Left ventricle myocardium inferior (tissue), 1 donor: ENCODE measurements at places on chromosomes 5 and 9. TPM values are rescaled to one million over a fixed set of nuclear protein-coding genes. Genes with fewer than 3 reads are reported as not detected.

DNA sequence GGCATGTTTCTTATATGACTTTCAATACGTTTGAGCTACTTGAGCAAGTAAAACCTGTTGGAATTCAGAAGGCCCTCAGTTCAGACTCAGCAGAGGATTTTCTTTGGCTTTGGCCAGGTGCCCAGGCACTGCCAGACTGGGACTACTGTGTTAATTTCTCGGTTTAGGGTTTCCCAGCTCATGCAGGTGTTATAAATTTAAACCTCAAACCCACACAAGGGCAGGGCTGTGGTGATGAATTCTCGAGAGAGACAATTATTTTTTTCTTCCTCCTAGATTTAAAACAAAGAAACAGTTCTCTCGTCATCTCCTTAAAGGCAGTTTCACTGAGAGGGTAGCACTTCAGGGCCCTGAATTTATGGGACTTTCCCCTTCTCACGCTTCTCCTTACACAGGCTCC is 406.0 kb upstream of the PIK3R1 start:
- H3K27me3 ChIP-seq = no peaks in the 10 kb centered on the region
- H3K4me1 ChIP-seq = peaks cover 50% of the 10 kb centered on the region
- DNase-seq = no peak
- no peaks in the 10 kb centered on the region for H3K36me3 ChIP-seq

GRCh38 chr9:99023231-99023630 is 79.5 kb downstream of the COL15A1 start:
- no peak overlapping the region for H3K4me3 ChIP-seq
- no peaks in the 10 kb centered on the region for H3K27me3 ChIP-seq
- peak overlapping the region; percentile 66 for H3K27ac ChIP-seq
- no peak for DNase-seq

DNA sequence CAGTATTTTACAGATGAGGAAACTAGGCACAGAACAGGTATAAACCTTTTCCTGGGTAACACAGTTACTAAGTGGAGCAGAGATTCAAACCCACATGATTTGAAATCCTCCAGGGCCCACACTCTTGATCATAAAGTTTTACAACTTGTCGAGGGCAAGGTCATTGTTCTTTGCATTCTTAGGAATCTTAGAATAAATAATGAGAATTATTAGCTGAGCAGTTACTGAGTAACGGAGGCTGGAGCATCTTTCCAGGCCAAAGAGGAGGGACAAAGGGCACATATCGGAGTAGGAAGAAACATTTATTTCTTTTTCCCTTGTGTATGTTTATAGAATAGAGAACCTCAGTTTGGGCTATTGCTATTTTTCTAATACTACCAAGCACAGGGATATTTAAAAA is 27.1 kb upstream of the F2R start:
- H3K27me3 ChIP-seq = no peaks in the 10 kb centered on the region
- no peak overlapping the region for H3K27ac ChIP-seq

- no peaks in the 10 kb centered on the region for H3K36me3 ChIP-seq
- H3K27ac ChIP-seq = no peak overlapping the region
- H3K4me1 ChIP-seq = peaks cover 39% of the 10 kb centered on the region
- H3K4me3 ChIP-seq = peak overlapping the region; percentile 74
Observed at GRCh38 chr5:177404641-177405179, 4.2 kb upstream of the PFN3 start.

GRCh38 chr5:75460942-75461610 is 50.4 kb downstream of the CERT1 start:
- H3K4me3 ChIP-seq = no peak overlapping the region
- peaks cover 24% of the 10 kb centered on the region for H3K4me1 ChIP-seq

- H3K27ac ChIP-seq = no peak overlapping the region
- H3K36me3 ChIP-seq = no peaks in the 10 kb centered on the region
- DNase-seq = no peak
- H3K27me3 ChIP-seq = peaks cover 15% of the 10 kb centered on the region
- H3K4me1 ChIP-seq = peaks cover 8% of the 10 kb centered on the region
Observed at GRCh38 chr9:79759460-79759859, 187.7 kb downstream of the TLE4 start.

DNA sequence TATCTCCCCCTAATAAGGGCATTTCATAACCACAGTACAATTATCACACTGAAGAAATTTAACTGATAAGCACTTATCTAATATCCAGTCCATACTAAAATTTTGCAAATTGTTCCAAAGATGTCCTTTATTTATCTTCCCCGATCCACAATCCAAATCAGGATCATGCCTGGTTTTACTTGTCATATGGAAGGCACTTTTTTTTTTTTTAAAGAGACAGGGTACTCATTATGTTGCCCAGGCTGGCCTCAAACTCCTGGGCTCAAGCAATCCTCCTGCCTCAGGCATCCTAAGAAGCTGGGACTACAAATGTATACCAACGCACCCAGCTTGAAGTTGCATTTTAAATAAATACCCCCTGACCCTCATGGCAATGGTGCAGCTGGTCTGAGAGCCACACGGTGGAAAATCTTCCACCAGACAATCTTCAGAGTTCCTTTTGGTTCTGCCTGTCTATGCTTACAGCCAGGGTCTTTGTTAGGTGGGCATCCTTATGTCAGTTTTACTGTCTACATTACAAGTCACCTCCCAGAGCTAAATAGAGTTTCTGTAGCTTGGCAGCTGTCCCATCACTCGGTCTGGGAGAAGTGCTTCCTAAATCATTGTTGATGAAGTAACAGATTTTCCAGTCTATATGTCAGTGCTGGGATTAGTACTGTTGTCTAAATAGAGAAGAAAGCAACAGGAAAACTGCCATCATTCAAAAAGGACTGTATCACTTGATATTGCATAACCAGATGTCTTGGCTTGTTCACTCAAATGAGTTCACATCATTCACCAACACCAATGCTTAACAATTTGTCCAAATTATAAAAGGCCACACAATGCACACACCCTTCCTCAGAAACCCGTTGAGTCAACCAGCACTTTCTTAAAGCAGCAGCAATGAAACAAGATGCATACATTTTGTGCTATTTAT is 26.4 kb downstream of the PTPN3 start:
- no peaks in the 10 kb centered on the region for H3K27me3 ChIP-seq
- DNase-seq = no peak
- peak overlapping the region; percentile 85 for H3K27ac ChIP-seq

GRCh38 chr9:33619666-33620404 is 95.8 kb downstream of the ANKRD18B start:
- H3K4me1 ChIP-seq = no peaks in the 10 kb centered on the region
- H3K27ac ChIP-seq = no peak overlapping the region
- DNase-seq = no peak
- no peaks in the 10 kb centered on the region for H3K36me3 ChIP-seq
- H3K4me3 ChIP-seq = no peak overlapping the region

DNA sequence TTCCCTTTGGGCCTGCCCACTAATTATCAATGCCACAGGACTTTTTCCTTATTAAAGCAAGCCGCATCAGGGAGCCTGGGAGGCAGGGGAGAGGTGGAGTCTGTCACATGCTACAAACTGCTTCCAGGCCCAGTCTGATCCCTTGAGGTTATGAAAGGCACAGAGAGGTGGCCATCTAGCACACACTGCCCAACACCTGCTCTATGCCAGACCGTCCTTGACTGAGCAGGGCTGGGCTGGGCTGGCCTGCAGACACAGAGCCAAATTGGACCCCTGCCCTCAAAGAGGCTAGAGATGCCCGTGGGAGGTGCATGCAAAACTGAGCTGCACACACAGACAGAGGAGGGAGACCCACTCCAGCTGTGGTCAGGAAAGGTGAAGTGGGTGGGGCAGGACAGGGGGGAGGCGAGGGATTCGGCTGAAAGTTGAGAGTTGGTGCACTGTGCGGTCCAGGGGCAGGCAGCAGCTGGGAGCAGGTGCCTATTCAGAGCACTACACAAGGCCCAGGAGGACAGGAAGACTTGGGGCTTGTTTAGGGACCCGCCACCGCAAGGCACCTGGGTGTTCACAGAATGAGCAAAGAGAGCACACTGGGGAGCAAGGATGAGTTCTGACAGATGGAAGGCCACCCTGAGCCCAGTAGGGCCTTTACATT is 36.4 kb upstream of the TCF7 start:
- H3K27ac ChIP-seq = no peak overlapping the region
- H3K36me3 ChIP-seq = no peaks in the 10 kb centered on the region
- DNase-seq = no peak
- no peaks in the 10 kb centered on the region for H3K27me3 ChIP-seq
- H3K4me3 ChIP-seq = no peak overlapping the region

- no peak for DNase-seq
- no peak overlapping the region for H3K27ac ChIP-seq
- no peak overlapping the region for H3K4me3 ChIP-seq
- peaks cover 5% of the 10 kb centered on the region for H3K27me3 ChIP-seq
- no peaks in the 10 kb centered on the region for H3K36me3 ChIP-seq
- no peaks in the 10 kb centered on the region for H3K4me1 ChIP-seq
Observed at GRCh38 chr5:35908228-35908627, 30.2 kb downstream of the CAPSL start.

DNA sequence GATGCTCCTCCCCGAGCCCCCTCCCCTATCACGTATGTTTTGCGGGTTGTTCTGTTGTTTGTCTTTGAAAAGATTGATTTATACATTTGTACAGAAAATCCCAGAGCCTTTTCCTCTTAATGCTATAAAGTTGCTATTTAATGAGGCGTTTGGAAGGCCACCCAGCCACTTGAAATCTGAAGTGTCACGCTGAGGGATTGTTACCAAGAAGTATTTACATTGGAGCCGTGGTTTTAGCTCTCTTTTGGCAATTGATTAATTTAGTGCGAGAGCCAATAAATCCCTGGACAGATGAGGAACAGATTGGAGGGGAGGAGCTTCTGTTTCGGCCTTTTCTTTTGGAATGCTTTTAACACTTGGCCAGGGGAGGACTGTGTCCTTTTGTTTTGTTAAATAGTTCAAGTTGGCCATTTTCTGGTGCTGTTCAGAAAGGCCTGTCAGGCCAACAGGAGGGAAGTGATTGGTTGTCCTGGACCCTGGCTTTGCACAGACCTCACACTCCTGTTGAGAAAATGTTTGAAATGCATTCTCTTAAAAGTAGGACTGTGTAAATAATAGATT is 250.2 kb downstream of the PDZD2 start:
- no peak for DNase-seq
- H3K36me3 ChIP-seq = no peaks in the 10 kb centered on the region
- H3K4me3 ChIP-seq = no peak overlapping the region
- H3K27ac ChIP-seq = peak overlapping the region; percentile 42

GRCh38 chr5:124178050-124178449 is 568.4 kb downstream of the ZNF608 start:
- no peak for DNase-seq
- no peak overlapping the region for H3K4me3 ChIP-seq
- no peaks in the 10 kb centered on the region for H3K36me3 ChIP-seq
- no peaks in the 10 kb centered on the region for H3K27me3 ChIP-seq

GRCh38 chr9:119758241-119758640 is 389.0 kb upstream of the BRINP1 start:
- H3K36me3 ChIP-seq = no peaks in the 10 kb centered on the region
- no peak overlapping the region for H3K27ac ChIP-seq
- no peak overlapping the region for H3K4me3 ChIP-seq
- no peaks in the 10 kb centered on the region for H3K4me1 ChIP-seq
- DNase-seq = no peak

GRCh38 chr5:83337453-83338035 is 134.0 kb upstream of the VCAN start:
- H3K4me1 ChIP-seq = peaks cover 4% of the 10 kb centered on the region
- no peak overlapping the region for H3K27ac ChIP-seq
- DNase-seq = no peak
- no peaks in the 10 kb centered on the region for H3K36me3 ChIP-seq
- H3K27me3 ChIP-seq = no peaks in the 10 kb centered on the region

- peak overlapping the region; percentile 45 for H3K27ac ChIP-seq
- peaks cover 9% of the 10 kb centered on the region for H3K27me3 ChIP-seq
- peaks cover 38% of the 10 kb centered on the region for H3K4me1 ChIP-seq
- H3K36me3 ChIP-seq = no peaks in the 10 kb centered on the region
Observed at GRCh38 chr5:74540622-74541021, 99.9 kb downstream of the ENC1 start.

GRCh38 chr9:124365036-124365435 is 50.2 kb downstream of the PSMB7 start:
- DNase-seq = no peak
- no peak overlapping the region for H3K27ac ChIP-seq
- H3K27me3 ChIP-seq = no peaks in the 10 kb centered on the region
- no peaks in the 10 kb centered on the region for H3K36me3 ChIP-seq
- H3K4me1 ChIP-seq = peaks cover 50% of the 10 kb centered on the region
- H3K4me3 ChIP-seq = no peak overlapping the region

- peak overlapping the region; percentile 95 for H3K27ac ChIP-seq
Observed at GRCh38 chr9:127567730-127568617, 44.1 kb upstream of the STXBP1 start.

- peaks cover 53% of the 10 kb centered on the region for H3K4me1 ChIP-seq
- peaks cover 2% of the 10 kb centered on the region for H3K36me3 ChIP-seq
- peak; percentile 91 for DNase-seq
- H3K4me3 ChIP-seq = peak overlapping the region; percentile 96
Observed at GRCh38 chr5:181221792-181222629, 1.1 kb upstream of the TRIM41 start.

GPR151 gene
- total RNA-seq = not detected

CATSPER3 gene
- 0.49 TPM for total RNA-seq

APBA1 gene
- 3.0 TPM for total RNA-seq

LEAP2 gene
- total RNA-seq = 1.9 TPM

NFIB gene
- total RNA-seq = 110 TPM

ENTREP1 gene
- total RNA-seq = 22.1 TPM

GM2A gene
- total RNA-seq = 35.4 TPM

GRXCR2 gene
- 1.1 TPM for total RNA-seq

CIZ1 gene
- total RNA-seq = 74.9 TPM
